Fibroblast of the aortic adventitia (primary cell): ENCODE measurements at places on chromosomes 1 and 21.

- no peak for DNase-seq
Measured at GRCh38 chr1:155092131-155092530, 13.5 kb downstream of the EFNA3 start.

DNA sequence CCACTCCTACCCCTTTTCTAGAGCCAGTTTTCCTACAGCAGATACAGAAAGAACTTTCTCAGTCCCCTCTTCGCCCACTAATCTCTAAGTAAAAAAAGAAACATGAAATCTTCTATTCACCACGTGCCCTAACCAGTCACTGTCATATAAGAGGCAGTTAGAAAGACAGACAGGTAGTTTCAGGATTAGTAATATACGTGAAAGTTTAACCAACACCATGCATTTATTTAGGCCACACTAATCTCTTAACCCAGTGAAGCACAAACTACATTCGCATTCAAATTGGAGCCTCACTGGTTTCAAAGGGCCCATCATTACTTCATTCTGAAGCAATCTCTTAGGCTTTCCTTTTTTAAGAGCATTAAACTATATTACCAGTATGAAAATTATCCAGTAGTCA is 10.1 kb downstream of the GPATCH2 start:
- DNase-seq: no peak

DNA sequence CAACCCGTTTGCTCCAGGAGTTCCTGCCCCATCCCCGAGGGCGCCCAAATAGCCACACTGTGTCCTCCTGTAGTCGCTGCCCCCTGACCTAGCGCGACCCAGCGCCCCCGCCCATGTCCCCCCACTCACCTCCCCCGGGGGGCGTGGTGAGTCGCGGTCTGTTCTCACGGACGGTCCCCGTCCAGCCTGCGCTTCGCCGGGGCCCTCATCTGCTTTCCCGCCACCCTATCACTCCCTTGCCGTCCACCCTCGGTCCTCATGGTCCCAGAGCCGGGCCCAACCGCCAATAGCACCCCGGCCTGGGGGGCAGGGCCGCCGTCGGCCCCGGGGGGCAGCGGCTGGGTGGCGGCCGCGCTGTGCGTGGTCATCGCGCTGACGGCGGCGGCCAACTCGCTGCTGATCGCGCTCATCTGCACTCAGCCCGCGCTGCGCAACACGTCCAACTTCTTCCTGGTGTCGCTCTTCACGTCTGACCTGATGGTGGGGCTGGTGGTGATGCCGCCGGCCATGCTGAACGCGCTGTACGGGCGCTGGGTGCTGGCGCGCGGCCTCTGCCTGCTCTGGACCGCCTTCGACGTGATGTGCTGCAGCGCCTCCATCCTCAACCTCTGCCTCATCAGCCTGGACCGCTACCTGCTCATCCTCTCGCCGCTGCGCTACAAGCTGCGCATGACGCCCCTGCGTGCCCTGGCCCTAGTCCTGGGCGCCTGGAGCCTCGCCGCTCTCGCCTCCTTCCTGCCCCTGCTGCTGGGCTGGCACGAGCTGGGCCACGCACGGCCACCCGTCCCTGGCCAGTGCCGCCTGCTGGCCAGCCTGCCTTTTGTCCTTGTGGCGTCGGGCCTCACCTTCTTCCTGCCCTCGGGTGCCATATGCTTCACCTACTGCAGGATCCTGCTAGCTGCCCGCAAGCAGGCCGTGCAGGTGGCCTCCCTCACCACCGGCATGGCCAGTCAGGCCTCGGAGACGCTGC is 1.1 kb downstream of the HTR6 start:
- DNase-seq: no peak

DNA sequence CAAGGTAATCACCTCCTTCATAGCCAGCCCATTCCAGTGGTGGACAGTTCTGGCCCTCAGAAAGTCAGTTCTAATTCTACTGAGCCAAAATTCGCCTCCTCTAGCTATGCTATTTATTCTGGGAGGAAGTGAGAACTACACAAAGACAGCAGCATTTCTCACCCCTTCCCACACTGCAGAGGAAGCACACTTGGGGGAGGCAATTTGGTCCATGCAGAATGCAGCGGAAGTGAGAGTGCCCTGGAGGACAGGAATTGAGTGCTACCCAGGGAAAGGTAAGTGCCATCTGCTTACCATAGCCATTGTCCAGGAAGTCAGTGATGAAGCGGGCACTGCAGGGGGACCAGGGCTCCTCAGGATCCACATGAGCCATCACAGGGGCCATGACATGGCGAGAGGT is 3.7 kb downstream of the ADAMTS4 start:
- no peak for DNase-seq

- DNase-seq: no peak
Measured at GRCh38 chr1:23574265-23574754, 15.0 kb upstream of the ID3 start.

DNA sequence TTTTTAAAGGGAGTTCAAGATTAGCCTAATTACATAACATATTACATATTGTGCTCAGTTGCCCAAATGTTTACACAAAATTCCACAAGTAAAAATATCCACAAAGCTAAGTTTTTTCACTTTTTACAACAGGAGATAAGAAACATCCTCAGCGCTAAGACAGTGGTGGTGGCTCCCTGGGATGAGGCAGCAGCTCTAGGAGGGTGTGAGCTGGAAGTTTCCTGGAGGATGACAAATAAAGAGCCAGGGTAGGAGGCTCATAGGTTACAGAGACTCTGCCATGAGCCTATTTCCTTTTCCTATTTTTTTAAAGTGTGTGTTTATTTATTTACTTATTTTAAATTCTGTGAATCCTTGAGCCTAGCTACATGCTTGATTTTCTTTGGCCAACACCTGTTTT is 91.7 kb downstream of the COL24A1 start:
- no peak for DNase-seq

DNA sequence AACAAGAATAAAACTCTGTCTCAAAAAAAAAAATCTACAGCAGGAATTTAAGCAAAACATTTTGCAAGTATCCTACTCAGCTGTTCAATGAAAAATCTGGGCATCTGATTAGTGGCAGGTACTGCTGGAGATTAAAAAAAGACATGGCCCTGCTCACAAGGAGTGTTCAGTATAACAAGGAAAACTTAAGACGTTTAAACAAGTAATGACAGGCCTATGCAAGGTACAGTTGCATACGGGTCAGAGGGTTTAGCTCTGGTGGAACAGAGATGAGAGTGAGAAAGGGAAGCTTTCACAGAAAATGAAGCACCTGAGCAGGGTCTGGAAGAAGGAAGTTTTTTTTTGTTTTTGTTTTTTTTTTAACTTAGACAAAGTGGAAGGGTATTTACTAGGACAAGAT is 23.0 kb downstream of the SNRNP40 start:
- no peak for DNase-seq

DNA sequence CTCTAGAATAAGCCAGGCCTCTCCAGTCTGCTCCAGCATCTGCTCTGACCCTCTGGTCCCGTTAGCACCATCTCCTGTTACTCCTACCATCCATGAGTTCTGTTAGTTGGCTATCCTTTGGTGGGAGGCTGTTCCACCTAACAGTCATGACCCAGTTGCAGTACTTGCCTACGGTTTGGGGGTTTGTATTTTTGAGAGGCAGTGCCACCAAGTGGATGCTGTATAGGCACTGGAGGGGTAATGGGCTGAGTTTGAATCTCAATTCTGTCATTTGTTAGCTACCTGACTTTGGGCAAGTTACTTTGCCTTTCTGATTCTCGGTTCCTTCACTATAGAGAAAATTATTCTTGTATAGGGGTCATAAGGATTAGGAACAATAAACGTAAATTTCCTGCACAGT is 12.1 kb upstream of the C8B start:
- DNase-seq: peak; percentile 12

DNA sequence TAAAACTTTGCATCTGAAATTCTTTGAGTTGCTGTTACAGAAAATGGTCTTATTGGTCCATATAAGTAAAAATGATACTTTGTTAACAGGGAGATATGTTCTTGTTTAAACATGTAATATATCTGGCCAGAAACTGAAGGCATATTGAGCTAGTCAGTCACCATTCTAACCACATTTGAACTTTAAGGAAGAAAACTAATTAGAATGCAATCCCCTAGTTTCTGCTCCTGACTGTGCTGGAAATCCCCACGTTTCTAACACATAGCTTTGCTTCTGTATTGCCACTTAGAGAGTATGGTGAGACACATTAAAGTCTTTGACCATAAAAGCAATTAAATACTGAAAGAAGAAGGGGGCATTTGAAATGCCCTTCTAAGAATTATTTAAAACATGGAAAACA is 32.1 kb upstream of the HIVEP3 start:
- DNase-seq: no peak

DNA sequence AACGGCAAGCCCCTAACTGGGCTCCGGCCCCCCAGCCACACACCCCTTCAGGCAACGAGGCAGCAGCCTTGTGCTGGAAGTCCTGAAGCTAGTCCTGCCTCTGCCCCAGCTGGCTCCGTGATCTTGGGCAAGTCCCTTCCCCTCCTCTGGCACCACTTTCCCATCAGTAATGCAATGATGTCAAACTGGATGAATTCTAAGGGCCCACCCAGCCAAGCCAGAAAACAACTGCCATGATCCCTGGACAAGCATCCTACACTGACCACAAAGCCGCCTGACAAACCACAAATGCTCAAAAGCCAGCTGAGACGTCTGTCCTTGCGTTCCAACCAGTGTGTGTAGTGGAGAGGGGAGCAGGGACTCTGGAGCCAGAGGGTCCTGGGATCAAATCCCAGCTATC is 26.8 kb downstream of the IFFO2 start:
- DNase-seq: peak; percentile 82

GRCh38 chr1:212488436-212489283 is 55.9 kb downstream of the NENF start:
- peak; percentile 97 for DNase-seq

- peak; percentile 84 for DNase-seq
Measured at GRCh38 chr21:46056450-46056903, 41.4 kb upstream of the COL6A2 start.

- DNase-seq: no peak
Measured at GRCh38 chr1:199878823-199879222, 148.7 kb upstream of the NR5A2 start.

DNA sequence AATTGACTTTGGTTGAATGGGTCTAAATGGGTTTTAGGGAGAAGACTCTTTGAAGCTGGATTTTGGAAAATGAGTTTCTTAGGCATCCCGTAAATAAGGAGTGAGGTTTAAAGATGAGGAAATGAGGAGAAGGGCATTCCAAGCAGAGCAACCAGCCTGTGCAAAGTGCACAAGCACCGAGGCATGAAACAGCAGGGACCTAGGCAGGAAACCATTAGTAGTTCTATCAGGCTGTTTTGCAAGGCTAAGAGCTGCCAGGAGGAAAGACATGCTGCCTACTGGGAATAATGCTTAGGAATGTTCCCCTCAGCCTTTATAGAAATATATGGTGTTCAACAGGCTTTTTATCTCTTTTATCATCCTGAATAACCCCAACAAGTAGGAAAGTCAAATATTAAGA is 153.1 kb upstream of the FGGY start:
- DNase-seq: peak; percentile 78

- DNase-seq: no peak
Measured at GRCh38 chr1:201253411-201253810, 29.9 kb upstream of the PKP1 start.

- DNase-seq: peak; percentile 82
Measured at GRCh38 chr1:27403065-27403726, 10.8 kb downstream of the GPR3 start.

- no peak for DNase-seq
Measured at GRCh38 chr1:245195398-245195797, 40.6 kb downstream of the KIF26B start.
